GM23248 (cell line): ENCODE measurements at places on chromosomes 11 and 22. TPM values are rescaled to one million over a fixed set of nuclear protein-coding genes. Genes with fewer than 3 reads are reported as not detected.

UQCC3 gene
- polyA plus RNA-seq, result 14.5 and 15.1 TPM in 2 replicates

WT1 gene
- not detected in 2 replicates for polyA plus RNA-seq

SMC1B gene
- 0.08 TPM in 1 of 2 replicates, not detected in the other for polyA plus RNA-seq

CRACR2B gene
- polyA plus RNA-seq, result 1.2 and 2.0 TPM in 2 replicates

KLHDC7B gene
- polyA plus RNA-seq, result 0.06 TPM in 1 of 2 replicates, not detected in the other

DRD4 gene
- polyA plus RNA-seq, result not detected in 2 replicates

DEPDC5 gene
- polyA plus RNA-seq, result 5.7 and 7.6 TPM in 2 replicates

PAMR1 gene
- polyA plus RNA-seq, result 119 and 120 TPM in 2 replicates

APOL3 gene
- 3.4 and 4.0 TPM in 2 replicates for polyA plus RNA-seq

ELMOD1 gene
- polyA plus RNA-seq, result 0.32 and 0.51 TPM in 2 replicates

MRGPRE gene
- not detected in 2 replicates for polyA plus RNA-seq

OR8K3 gene
- polyA plus RNA-seq, result not detected in 2 replicates

ST14 gene
- polyA plus RNA-seq, result not detected in 2 replicates
